Astrocyte of the hippocampus (primary cell): ENCODE measurements at places on chromosomes 2 and 18.

DNA sequence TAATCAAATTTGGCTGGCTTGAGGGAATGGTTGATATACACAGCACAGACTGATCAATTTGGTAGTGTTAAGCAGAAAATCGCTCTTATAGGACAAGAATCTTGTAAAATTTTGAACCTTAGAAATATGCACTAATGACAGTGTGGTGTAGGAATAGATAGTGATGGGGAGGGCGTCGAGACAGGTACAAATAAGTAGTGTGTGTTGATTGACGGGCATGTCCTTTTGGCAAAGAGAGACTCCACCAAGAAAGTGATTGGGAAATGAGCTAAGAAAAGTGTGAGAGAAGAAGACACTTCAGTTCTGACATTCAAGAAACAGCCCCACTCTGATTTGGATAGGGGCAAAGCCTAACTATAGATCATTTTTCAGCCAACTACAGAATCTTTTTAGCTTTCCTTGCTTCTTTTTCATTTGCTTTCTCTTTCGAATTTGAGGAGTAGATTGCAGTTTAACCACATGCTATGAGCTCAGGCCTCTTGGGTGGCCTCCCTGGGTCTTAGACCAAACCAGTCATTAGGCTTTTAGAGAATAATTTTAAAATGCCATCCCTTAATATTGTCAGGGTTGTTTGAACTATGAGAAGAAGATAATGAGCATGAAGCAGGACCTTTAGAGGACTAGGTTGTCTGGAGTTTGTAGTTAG lies 127.1 kb downstream of the CERS6 start:
- peak; percentile 49 for DNase-seq

- no peak for DNase-seq
These were observed 645.0 kb downstream of the CBLN2 start for GRCh38 chr18:71899183-71899582.

GRCh38 chr2:26316041-26316440 lies 29.9 kb upstream of the SELENOI start:
- peak; percentile 21 for DNase-seq

DNA sequence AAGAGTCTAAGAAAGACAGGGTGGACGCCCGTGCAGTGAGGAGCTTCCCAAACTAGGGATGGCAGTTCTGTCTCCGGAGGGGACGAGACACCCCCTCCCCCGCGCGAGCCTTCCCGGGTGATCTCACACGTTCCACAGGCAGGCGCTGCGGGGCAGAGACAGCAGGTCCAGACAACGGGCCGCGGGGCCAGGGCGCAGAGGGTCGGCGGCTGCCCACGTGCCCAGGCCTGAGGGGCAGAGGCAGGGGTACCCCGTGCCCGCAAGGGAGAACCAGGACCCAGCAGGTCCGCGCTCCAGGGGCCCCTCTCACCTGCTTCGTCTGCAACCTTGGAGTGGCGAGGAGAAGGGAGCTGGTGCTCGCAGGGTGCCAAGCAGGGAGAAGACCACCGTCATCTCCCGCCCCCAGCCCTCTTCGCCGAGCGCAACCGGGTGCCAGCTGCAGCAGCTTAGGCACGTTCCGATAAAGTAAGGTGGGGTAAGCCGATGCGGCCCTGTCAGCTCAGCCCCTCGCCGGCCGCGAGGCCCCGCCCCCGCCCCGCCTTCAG lies at the start of gene GPR155:
Gene GPR155, minus strand, starts transcription at position 467 of the 545 bp plus-strand sequence. CDS start 5,073 bp downstream, outside the sequence.
- peak; percentile 72 for DNase-seq

GRCh38 chr18:46650681-46651080 lies 6.3 kb downstream of the LOXHD1 start:
- DNase-seq: no peak

- DNase-seq: no peak
These were observed 36.2 kb downstream of the DIPK1C start for GRCh38 chr18:74420926-74421325.

- no peak for DNase-seq
These were observed 170.6 kb downstream of the TWIST2 start for GRCh38 chr2:239018271-239019182.
